ENCODE measurements at places on chromosomes 2 and 18.
A peak's percentile ranks its signal among the peaks of the same experiment; 100 is the strongest.

DNA sequence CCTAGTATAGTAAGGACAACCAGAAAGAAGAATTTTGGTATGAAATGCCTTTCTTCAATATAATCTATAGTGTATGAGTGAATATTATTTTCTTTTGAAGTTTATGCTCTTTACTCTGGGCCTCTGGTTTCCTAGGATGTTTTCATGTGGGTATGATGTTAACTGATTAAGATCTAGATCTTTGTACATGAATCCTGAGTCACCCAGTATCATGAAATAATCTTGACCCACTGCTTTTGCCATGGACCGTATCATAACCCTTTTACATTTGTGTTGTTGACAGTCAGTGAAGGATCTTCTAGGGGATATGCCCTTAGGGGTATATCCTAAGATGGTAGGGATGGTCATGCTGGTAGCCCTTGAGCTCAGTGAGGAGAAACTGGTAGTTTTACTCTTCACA lies 100.3 kb downstream of the RAB3GAP1 start:
- no peak for DNase-seq

DNA sequence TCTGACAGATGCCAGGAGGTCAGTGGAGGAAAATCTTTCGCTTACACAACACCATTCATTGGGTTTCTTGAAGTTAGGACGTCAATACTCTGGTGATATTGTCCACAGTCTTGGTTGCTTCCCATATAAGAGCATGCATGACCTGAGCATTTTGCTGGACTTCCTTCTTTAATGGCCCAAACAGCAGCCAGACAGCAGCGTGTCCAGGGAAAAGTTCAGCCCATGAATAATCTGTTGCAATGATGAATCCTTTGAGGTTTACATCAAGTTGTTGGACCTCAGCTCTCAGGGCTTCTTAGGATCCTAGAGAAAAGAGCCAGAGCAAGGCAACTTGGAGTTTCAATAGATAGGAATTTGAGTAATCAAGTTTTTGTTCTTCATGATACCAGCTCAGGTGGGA lies 155.6 kb upstream of the MGAT5 start:
- no peak for DNase-seq

DNA sequence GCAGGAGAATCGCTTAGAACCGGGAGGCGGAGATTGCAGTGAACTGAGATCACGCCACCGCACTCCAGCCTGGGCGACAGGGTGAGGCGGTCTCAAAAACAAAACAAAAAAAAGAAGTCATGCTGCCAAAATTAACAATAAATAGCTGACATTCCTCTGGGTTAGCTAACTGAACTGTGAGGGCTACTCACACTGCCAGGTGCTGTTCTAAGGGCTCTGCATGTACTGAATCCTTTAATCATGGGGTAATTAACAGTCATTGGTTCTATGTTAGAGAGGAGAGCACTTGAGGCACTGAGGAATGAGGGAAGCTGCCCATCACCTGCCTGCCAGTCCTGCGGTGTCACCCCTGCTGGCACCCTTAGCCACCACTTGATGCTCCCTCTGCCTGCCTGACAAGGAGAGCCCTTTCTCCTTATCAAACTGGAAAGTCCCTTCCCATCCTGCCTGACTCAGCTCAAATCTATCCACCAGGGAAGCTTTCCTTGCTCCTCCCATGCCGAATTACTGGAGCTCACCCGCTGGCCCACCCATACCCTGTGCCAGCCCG lies 73.0 kb upstream of the RIOK3 start:
- DNase-seq, result no peak

GRCh38 chr2:114550364-114550763 lies 107.9 kb downstream of the DPP10 start:
- no peak for DNase-seq

GRCh38 chr2:39534095-39534711 lies 97.1 kb upstream of the MAP4K3 start:
- no peak for DNase-seq

DNA sequence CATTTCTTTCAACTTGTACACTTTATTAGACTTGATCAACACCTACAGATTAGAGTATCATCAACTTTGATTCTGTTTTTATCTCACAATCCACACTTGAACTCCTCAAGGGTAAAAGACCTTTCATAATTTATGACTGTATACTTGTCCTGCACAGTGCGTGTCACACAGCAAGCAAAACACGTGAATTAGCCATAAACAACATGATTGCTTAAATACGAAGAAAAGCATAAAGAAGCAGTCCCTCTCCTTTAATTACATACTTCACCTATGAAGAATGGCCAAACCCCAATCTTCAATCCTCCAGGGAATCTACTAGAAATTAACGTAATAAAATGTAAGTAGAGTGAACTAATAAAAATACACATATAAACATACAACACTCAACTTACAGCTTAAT lies 13.6 kb downstream of the TMX3 start:
- no peak for DNase-seq

DNA sequence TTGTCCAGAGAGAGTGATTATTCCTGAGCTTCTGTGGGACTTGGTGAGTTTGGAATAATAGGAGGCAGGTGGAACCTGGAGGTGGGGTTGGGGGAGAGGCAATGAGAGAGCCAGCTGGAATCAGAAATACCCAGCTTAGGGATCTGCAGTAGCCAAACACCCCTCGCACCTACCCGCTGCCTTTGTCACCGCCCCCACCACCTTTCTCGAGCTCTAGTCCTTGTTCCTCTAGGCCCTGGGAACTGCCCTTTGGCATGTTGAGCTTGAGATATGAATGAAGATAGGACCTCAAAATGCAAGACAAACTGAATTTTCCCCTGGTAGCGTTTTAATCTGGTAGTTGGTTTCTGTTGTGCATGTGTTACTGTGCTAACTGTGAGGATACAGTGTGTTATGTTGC lies 242.9 kb downstream of the PTPRM start:
- no peak for DNase-seq

- DNase-seq, result no peak
Measured at GRCh38 chr18:41390309-41390708, 564.7 kb upstream of the PIK3C3 start.

GRCh38 chr2:105788670-105789290 lies 44.1 kb downstream of the NCK2 start:
- DNase-seq, result no peak

DNA sequence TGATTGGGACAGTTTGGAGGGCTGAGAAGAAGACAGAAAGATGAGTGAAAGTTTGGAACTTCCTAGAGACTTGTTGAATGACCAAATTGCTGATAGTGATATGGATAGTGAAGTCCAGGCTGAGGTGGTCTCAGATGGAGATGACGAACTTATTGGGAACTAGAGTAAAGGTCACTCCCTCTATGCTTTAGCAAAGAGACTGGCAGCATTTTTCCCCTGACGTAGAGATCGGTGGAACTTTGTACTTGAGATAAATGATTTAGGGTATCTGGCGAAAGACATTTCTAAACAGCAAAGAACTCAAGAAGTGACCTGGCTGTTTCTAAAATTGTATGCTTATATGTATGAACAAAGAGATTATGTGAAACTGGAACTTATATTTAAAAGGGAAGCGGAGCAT lies 221.2 kb upstream of the KCNJ3 start:
- no peak for DNase-seq

- no peak for DNase-seq
Measured at GRCh38 chr2:9149388-9149660, 57.3 kb upstream of the ASAP2 start.

- no peak for DNase-seq
Measured at GRCh38 chr2:161190050-161190449, 29.8 kb downstream of the TANK start.

DNA sequence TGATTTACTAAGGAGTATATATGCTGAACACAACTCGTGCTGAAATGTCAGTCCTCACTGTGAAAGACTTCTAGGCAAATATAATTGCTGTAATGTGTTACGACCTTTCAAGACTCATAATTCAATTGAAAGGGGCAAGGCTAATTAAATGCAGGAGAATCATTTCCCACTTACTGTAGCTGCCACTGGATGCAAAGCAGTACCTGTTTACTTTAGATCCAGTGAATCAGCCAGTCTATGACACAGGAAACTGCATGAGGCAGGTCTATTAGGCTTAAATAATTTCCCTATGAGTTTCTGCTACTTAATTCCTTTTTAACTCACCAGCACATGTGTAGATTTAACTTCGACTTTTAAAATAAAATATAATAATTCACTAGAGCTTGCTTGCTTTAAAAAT lies 125.6 kb downstream of the CTNNA2 start:
- DNase-seq, result no peak

- DNase-seq, result no peak
Measured at GRCh38 chr2:19812166-19812565, 89.6 kb downstream of the TTC32 start.

DNA sequence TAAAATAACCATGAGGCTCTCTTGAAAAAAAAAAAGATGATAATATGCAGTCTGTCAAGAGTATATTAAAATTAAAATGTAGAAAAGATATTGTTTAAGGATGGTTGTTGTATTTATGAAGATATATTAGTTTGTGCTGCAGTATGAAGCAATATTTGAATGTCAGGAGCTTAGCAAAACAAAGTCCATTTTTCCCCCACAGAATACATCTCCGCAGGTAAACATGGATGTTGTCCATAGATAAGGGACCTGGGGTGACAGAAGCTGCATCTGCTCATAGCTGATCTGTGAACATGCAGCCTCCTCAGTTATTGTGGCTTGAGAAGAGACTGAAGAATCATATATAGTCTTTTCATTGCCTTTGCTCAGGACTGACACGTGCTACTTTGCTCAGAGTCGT lies 366.1 kb upstream of the MMADHC start:
- DNase-seq, result no peak

- no peak for DNase-seq
Measured at GRCh38 chr2:15948704-15948957, 8.3 kb downstream of the MYCN start.

DNA sequence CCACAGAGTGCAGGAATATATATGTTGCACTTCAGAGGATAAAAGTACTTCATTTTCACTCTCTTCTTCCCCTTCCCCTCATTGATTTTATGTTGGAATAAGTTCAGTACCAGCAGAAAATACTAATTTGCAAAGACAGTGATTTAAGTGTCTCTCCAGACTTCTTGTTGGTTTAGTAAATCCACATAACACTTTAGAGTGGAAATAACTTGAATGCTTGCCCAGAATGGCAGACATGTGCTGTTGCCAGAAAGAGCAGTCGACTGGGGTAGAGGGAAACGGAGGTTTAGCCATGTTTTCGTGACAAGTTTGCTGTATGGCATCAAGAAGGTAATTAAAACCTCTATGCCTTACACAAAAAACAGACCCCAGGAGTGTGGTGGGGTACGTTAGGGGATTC lies 246.0 kb upstream of the CXCR4 start:
- DNase-seq, result no peak

GRCh38 chr18:47346016-47346415 lies 94.6 kb upstream of the SKOR2 start:
- no peak for DNase-seq

DNA sequence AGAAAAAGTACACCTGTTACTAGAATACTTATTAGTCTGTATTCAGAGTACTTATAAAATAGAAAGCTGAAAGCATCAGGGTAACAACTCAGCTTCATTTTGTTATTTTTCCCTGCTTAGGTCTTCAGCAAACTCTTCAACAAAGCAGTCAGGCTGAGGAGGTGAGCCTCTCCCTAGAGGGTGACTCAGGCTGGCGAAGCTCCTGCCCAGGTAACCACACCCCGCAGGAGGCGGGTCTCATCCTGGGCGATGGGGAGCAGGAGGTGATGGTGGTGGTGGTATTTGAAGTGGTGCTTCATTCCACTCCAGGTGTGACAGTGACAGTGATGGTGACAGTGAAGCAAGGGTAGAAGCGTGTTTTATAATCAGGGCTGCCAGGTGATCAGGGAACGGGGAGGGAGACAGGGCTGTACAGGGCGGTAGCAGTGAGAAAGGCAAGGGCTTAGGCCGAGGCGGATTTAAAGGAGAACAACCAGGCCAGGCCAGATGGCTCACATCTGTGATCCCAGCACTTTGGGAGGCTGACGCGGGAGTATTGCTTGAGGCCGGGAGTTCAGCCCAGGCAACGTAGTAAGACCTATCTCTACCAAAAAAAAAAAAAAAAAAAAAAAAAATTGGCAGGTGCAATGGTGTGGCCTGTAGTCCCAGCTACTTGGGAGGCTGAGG lies 127.1 kb downstream of the SOCS6 start:
- DNase-seq, result no peak

GRCh38 chr2:105432749-105433148 lies 33.9 kb upstream of the FHL2 start:
- no peak for DNase-seq

GRCh38 chr2:96271995-96272394 lies 6.0 kb downstream of the CIAO1 start:
- DNase-seq, result no peak

GRCh38 chr18:3388980-3389379 lies 61.0 kb upstream of the TGIF1 start:
- DNase-seq, result no peak

DNA sequence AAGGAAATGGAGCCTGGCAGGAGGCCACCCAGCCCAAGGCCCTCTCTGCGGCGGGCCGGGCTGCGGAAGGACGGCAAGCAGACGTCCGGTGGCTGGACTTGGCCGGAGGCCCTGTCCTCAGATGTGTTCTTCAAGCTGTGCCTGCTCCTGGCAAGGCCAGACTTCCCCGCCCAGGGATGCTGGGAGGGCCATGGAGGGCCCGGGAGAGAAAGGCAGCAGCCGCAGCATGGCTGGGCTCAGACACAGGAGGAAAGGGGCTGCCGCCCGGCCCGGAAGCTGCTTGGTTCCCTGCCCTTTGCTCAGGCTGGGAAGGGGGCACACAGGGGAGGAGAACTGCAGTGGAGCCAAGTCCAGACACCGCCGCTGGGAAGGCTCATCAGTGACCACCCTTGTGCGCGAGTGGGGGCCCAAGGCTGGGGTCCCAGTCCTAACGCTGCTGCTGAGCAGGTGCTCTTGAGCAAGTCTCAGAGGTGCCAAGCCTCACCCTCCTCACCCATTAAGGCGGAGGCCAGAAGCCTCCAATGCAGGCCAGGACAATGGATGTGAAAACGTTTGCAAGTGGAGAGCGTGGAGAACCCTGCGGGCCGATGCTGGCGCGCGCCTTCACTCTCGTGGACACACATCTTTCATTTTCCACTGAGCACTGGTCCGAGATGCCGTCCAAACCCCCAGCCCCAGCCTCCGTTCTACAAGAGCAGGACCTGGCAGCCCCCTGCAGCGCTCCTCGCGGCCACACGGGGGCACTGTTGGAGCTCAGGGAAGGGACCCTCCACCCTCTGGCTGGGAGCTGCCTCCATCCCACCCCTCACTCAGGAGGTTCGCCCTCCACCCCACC lies 7.9 kb downstream of the CROCC2 start:
- DNase-seq, result peak; percentile 48

DNA sequence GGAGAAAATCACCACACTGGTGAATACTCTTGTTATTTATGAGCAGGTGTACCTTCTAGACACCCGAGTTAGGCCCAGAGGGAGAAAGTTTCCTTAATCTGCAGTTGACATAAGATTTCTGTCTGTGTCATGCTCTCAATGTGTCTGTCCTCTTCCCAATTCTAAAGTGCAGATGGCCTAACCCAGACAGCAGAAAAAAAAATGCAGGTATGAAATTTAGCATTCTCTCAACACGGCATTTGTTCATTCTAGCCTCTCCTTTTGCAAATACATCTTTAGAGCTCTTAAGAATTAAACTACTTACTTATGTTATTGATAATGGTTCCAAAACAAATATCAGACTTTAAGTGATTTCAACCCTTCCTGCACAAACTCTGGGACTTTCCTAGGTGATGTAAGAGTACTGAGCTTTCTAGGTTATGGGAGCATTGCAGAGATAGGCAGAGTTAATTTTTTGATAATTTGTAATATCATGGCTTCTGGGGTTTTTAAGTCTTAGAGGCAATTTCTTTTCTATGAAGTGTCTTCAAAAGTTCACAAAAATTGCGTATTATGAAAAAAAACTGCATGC lies 32.9 kb upstream of the ITGB6 start:
- DNase-seq, result no peak

GRCh38 chr2:222927600-222927999 lies 66.8 kb downstream of the ACSL3 start:
- no peak for DNase-seq

GRCh38 chr2:237520290-237520689 lies 33.2 kb downstream of the MLPH start:
- DNase-seq, result no peak

Measured in T-helper 2 cell (primary cell).